ENCODE measurements at places on chromosomes 7 and 10. TPM values are rescaled to one million over a fixed set of nuclear protein-coding genes. Genes with fewer than 3 reads are reported as not detected.
A peak's percentile ranks its signal among the peaks of the same experiment; 100 is the strongest.

HOXA11 gene
- not detected for total RNA-seq

ANKRD61 gene
- total RNA-seq: not detected

ITPRIP gene
- total RNA-seq: 22.3 TPM

SEPHS1 gene
- 37.8 TPM for total RNA-seq

COL1A2 gene
- 1,770 TPM for total RNA-seq

MRPS24 gene
- total RNA-seq: 53.6 TPM

PDE6C gene
- not detected for total RNA-seq

DPY19L1 gene
- total RNA-seq: 28.8 TPM

FOXL3 gene
- total RNA-seq: not detected

UCMA gene
- not detected for total RNA-seq

MSANTD7 gene
- total RNA-seq: 8.2 TPM

SPDYE5 gene
- not detected for total RNA-seq

FEZF1 gene
- total RNA-seq: not detected

INHBA gene
- 73.3 TPM for total RNA-seq

FAM24B gene
- total RNA-seq: 3.9 TPM

GRCh38 chr7:44103923-44104859 is at the start of gene AEBP1:
Gene AEBP1, plus strand, starts transcription at chr7:44104345. Its CDS starts 321 bp downstream, at chr7:44104666.
- peak; percentile 83 for DNase-seq

DNA sequence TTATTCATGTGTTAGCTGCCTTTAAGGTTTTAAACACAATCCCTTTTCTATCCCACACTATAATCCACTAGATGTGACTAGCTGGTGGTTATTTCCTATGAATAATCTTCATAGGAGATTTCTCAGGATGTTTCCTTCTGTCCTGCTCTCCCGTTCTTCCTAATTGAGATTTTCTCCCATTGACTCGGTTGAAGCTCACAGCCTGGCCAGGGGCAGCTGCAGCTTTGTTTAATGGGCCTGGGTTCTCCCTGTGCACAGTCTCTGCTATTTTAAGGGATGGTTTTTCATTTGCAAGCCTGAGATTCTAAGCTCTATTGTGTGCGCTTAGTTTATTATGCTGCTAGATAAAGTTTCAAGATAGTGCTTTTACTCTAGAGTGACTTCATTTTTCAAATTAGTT is 283.4 kb upstream of the AOAH start:
- no peak for DNase-seq

DNA sequence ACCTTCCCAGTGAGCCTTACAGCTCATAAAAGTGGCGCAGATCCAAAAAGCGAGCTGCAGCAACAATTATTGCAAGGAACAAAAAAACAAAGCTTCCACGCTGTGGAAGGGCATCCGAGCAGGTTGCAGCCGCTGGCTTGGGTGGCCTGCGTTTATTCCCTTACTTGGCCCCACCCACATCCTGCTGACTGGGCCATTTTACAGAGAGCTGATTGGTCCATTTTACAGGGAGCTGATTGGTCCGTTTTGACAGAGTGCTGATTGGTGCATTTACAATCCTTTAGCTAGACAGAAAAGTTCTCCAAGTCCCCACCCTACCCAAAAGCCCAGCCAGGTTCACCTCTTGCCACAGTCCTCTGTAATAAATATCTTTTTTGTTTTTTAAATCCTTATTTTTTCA is 85.1 kb downstream of the ADCYAP1R1 start:
- no peak for DNase-seq

DNA sequence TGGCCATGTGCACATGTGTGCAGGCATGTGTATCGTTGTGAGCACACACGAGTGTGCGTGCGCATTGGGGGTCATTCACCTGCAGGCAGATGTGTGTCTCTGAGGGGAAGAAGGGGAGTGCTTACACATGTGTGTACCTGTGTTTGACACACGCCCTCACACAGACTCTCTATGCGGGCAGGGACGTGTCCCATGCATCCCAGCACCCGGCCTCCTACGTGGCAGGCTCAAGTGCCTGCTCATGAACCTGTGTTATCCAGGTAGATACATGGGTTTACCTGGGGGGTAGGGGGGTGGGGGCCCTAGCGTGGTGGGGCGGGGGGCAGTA is 18.6 kb downstream of the KCP start:
- no peak for DNase-seq

DNA sequence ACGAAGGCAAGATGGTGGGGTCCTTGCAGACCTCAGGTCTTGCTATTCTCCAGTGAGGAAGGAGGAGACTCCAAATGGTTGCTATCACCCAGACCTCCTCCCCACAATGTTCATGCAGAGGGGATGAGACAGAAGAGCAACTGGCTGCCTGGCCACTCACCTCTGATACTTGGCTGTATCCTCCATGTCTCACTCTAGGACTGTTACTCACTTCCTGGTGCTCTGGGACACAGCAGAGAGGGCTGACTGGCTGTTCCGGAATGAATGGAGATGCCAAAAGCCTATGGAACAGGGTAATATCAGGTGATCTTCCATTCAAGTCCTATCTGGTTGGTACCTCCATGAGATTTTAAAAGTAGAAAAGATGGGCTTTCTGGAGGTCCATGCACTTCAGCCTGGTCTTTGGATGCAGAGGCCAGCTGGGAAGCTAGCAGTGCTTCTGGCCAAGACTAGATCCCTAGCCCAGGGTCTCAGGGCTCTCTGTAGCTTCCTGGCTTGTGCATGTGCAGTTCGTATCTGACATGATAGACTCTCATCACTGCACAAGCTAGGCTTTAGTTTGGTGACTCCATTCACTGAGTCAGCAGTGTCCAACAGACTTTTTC is 27.0 kb upstream of the ABI1 start:
- no peak for DNase-seq

GRCh38 chr10:109875151-109875568 is 48.2 kb downstream of the XPNPEP1 start:
- DNase-seq: no peak

- no peak for DNase-seq
Observed at GRCh38 chr7:80781146-80781545, 137.7 kb downstream of the SEMA3C start.

- no peak for DNase-seq
Observed at GRCh38 chr7:92674379-92674778, 84.2 kb upstream of the FAM133B start.

DNA sequence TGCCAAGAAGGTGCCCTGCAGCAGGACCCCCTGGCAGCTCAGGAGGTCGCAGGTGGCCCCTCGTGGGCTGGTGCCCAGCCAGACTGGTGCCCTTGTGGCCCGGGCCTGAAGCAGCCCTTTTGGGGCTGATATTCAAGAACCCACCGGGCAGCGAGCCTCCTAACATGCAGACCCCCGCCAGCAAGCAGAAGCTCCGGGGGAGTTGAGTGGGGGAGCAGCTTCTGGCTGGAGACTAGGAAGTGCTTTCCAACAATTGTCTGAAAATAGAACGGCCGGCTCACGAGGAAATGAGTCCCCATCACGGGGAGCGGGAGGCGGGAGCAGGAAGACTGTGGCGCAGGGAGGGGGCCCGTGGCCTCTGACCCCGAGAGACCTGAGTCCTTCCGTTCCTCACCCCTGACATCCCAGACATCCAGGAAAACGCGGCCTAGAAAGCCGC is 9.5 kb upstream of the INTS1 start:
- peak; percentile 85 for DNase-seq

DNA sequence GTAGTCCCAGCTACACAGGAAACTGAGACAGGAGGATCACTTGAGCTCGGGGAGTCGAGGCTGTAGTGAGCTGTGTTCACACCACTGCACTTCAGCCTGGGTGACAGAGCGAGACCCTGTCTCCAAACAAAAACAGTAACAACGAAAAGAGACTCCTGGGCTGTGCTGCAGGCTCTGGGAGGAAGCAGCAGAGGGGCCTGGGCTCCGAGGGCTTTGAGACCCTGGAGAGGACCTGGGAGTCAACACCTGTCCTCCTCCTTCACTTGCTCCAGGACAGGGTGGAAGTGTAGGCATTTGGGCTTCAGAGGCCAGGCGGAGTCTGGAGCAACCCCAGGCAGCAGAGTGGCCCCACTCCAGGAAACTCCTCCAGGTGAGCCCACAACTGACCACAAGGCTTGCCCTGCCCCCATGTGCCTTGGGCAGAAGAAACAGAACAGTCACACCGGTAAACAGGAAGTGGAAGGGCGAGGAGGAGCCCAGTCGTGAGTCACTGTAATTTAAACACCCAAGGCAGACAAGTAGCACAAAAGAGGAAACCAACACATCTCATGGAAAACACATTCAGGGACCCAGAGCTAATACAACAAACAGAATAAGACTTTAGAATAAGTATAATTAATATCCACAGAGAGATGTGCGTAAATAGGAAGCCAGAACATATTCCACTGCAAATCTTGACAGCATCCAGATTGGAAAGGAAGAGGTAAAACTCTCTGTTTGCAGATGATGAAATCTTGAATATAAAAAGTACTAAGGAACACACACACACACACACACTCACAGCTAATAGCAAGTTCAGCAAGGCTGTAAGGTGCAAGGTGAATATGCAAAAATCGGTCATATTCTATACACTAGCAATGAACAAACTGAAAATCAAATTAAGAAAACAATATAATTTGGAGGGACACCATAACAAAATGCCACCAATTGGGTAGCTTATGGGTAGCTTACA is 20.5 kb upstream of the RASGEF1A start:
- no peak for DNase-seq

DNA sequence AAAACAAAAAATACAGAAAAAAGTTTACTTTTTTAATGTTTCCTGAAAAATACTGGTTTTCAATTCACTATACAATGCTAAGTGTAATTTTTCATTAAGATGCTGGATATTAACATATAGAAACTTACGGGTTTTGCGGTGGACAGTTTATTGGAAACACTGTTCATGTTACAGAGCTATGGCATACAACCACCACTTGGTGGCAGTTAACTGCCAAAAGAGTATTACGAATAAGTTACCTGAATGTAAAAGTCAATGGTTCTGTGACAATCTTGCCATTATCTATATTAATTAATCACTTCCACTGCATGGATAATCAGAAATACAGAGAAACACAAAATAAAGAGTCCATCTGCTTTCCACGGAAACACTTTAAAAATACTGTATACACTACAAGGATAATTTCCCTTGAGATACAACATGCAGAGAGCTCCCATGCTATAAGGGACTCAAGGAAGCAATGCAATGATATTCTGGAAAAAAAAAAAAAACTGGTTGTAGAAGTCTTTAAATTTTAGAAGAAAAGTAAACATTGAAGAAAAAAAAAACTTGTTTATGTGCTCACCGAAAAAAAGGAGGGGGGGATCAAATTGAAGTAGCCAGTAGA is 97.0 kb downstream of the TPK1 start:
- DNase-seq: no peak

GRCh38 chr7:45363669-45364068 is 206.1 kb downstream of the RAMP3 start:
- no peak for DNase-seq

DNA sequence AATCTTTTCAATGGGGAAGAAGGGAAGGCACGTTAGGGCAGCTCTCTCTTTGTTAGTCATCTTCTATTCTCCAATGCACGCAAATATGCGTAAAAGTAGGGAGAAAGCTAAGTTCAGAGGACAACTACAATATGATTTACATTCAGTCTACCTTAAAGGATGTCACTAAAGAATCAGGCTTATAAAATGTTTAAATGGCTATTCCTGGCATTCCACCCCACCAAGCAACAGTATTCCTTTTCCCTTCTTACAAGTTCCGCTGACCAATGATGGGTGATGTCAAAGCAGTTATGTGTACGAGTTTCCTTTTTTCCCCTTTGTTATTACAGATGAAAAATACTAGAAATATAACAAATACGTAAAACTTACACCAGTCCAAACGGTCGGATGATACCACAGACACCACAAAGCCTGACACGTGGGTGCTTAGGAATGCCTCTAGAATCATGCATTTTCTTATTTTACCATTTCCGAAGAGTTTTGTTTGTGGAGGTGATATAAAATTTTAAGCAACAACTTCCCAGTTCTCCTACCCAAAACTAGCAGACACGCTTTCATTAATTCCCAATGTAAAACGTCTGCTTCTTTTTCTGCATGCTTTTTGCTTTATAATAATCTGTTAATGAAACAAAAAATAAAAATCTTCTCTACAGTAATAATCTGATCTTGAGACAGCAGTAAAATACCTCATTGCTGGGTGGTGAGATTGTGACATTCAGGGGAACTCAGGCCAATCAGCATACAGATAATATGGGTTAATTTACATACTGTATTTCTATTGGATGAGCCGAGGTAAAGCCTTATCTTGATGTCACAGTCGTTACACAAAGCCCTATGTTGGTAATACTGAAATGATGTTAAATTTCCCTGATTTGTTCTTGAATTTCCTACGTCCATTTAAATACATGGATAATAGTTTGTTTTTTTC is 708 bp upstream of the GPR85 start:
- no peak for DNase-seq

DNA sequence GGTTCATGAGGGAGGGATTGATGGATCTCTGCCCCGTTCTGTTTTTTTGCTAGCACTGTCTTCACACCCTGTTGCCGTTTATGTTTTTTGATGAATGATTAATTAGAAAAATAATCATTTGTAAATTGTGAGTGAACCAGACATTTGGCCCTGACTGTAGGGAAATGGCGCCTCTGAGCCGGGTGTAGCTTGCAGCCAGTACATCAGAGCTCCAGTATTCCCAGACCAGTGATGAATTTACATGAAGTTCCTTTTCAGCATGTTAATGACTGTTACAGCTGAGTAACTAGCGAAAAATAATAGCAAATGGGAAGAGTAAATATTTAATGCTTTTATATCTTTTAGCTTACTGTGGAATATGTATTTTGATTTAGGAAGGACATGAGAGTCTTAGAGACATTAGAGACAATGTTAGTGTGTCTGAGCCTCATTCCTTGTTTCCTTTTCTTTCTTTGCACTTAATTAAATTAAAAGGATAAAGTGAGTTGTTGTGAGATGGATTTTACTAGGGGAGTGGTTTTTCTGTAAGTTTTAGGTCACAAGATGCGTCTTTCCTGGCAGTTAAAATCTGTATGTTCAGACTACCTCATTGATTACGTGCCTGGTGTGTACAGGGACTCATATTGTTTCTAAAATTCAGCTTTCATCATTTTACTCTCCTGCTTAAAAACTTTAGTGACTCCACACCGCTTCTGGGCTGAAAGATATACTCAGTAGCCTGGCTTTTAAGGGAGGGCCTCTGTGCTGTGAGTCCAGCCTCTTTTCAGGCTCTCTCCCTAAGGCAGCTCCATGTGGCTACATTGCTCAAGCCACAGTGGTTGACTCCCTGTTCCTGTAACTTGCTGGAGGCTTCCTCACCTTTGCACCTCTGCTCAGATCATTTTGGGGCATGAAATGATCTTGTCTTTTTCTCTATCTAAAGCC is 86.4 kb downstream of the AUTS2 start:
- DNase-seq: no peak

- DNase-seq: no peak
Observed at GRCh38 chr7:96667026-96667425, 42.6 kb downstream of the SEM1 start.

- DNase-seq: no peak
Observed at GRCh38 chr10:77383861-77384553, 253.6 kb downstream of the KCNMA1 start.

DNA sequence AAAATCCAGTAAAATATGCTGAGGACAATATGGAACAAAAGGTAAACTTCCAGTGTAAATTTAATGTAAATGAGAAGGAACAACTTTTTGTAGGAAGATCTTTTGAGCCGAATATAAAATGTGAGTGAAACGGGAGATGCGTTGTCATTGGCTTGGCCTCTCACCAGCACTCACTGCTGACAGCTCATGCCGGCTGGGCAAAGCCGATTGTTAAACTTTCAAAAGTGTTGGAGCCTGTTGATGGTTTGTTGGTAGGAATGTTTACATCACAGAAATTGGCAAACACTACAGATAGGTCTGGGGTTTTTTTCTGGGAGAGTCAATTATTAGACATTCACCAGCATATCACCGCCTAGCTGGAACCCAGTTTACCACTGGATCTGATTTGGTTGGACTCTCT is 6.1 kb downstream of the PSTK start:
- DNase-seq: no peak

- no peak for DNase-seq
Observed at GRCh38 chr10:94268652-94269051, 94.1 kb downstream of the NOC3L start.

Data from aorta (tissue), 5 donors.